Stimulated activated CD4-positive, alpha-beta T cell treated with anti-CD3 and anti-CD28 coated beads, Interleukin-12 subunit alpha, Interleukin-12 subunit beta, amount 100 ng/mL, for 24 hours (primary cell): ENCODE measurements at places on chromosomes 5 and 9.
A peak's percentile ranks its signal among the peaks of the same experiment; 100 is the strongest.

DNA sequence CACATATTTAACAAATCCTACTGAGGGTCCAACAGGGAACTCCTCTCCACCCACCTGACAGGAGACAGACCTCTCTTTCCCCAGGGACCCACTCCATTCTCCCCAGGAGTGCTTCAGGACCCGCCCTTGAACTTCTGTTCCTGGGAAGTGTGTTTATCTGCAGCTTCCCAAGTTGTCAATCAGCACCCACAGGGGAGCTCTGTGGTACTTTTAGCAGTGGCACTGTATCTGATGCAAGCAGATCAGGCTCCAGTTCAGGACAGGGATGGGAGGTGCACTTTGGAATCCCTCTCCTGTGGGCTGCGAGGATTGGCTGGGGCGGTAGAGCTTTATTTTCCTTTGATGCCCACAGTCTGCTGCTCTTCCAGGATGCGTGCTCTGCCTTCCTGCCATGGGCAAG, 8.7 kb downstream of the GALNT10 start:
- no peak for DNase-seq

- no peak for DNase-seq
Measured at GRCh38 chr5:109146591-109146990, 263.2 kb downstream of the PJA2 start.

DNA sequence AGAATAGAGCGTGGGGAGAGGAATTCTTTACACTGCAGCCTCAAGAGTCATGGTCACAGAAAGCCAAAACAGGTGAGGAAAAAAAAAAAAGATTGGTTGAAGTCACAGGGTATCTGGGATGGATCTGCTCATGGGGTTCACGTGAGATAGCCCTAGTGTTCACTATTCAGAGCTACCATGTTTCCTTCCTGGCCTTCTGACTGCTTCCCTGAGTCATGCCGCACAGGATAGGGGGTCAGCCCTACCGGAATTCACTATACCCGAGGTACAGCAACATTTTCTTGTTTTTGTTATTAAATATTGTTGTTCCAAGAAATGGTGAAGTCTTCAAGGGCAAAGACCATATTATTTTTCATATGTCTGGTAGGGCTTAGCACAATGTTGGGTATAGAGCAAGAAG, 21.5 kb upstream of the MAN2A1 start:
- DNase-seq = no peak

DNA sequence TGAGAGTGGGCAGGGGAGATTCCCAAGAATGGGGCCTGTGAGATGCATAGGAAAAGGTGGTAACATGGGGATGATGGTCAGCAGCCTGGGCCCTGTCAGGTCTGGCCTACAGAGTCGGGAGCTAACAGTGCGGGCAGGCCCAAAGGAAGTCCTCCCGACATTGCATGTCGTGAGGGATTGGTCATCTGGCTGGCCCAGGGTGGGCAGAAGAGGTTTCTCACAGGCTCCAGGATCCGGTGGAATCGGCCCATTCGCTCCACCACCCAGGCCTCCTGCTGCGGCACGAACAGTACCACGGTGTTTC, 514 bp downstream of the STOML2 start:
- DNase-seq = no peak

DNA sequence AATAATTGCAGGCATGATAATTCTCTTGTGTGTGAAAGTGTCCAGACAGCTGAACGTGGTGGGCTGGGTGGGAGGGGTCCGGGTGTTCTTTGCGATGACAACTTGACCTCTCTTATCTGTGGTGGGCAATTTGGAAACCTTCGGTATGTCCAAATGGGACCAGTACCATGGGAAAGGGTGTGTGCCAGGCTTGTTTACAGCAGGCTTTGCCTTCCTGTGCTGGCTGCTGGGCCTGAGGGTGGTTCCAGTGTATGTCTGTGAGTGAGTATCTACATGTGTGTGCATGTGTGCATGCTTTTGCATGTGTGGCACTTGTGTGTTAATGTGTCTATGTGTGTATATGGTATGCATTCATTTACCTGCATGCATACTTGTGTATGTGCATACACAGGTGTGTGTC, 166.4 kb downstream of the GADD45G start:
- DNase-seq = no peak

DNA sequence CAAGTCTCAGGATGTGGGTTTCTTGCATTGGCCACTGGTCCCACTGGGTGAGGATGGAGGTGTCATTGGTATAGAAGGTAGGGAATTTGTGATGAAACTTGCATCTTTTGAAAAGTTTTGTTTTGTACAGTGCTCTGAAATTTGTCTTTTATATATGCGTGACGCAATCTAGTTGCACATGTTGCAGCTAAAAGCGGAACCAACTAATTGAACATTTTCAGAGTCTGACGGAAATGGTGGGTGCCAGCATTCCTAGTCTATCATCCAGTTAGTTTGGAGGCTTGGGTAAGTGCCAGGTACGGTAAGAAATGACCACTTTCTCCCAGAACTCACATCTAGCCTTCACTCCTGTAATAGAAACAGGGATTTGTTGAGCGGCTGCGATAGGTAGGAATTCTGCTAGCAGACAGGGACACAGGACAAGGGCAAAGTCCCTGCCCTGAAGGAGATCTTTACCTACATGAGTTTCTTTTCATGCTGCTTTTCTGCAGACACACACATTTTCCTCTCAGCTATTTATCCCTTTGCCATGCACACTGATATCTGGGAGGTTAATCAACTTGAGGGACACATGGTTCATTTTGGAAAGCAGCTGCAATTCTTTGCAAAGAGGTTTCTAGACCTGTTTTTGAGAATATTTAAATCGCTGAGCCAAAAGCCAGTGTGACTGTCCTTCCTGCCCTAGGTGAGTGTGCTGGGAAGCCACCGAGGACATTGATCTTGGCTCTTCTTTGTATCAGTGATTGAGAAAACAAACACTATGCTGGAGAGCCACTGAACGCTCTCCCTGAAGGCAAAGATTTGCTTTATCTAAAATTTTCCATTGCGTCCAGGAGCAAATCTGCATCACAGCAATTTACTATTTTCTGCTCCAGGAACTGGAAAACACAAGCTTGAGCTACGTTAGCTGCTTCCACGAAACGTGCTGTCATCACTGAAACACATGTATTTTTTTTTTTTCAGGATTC, 89.7 kb downstream of the DAP start:
- no peak for DNase-seq

- no peak for DNase-seq
Measured at GRCh38 chr9:32387256-32387655, 2.8 kb downstream of the ACO1 start.

DNA sequence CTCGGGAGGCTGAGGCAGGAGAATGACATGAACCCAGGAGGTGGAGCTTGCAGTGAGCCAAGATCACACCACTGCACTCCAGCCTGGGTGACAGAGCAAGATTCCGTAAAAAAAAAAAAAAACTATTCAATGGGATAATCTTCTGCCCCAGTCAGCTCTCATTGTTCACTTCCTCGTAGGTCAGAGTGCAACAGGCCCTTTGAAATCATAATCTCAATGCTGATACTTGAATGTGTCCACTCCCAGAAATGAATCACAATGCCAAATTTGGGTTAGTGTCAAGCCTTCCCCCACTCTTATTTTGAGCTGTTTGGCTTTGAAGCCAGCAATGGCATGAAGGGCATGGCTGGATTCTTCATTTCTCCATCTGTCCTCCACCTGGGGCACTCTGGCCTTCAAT, 610.3 kb upstream of the KLF4 start:
- no peak for DNase-seq

DNA sequence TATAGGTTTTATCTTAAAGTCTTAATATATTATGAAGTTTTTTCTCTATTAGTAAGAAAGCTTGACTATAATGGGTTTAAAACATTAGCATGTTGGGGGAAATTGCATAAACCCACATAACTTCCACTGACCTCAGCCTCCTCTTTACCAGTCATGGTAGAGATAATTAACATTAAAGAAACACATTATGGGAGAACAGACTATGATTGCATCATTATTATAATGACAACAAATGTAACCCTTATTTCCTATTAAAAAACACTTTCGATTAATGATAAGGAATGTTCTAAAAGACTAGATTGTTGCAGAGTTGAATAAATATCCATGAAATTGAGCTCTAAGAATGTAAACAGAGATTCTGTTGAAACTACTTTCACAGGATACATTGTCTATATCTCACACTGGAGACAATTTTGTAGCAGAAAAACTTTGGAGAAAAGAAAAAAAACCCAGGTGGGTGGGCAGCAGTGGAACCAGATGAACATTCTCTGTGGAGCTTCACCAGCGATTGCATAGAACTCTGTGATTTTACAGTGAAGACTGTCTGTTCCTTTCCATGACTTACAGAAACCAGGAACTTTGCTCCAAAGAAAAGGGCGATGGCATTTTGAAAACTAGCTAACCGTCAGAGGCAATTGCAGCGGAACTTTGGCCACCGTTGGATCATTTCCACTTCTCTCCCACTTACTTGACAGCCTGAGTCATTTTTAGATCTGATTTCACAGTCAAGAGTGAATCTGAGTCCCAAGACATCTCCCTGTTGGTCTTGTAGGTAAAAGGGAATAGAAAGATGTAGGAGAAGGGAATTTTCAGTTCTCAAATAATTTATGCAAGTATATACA, 21.0 kb upstream of the ERAP2 start:
- DNase-seq = no peak

- no peak for DNase-seq
Measured at GRCh38 chr9:94014066-94014654, 59.0 kb upstream of the BARX1 start.

- peak; percentile 84 for DNase-seq
Measured at GRCh38 chr5:140107312-140108092, 6.4 kb upstream of the PURA start.

- DNase-seq = no peak
Measured at GRCh38 chr5:17713301-17713700, 79.0 kb downstream of the TAF11L14 start.

DNA sequence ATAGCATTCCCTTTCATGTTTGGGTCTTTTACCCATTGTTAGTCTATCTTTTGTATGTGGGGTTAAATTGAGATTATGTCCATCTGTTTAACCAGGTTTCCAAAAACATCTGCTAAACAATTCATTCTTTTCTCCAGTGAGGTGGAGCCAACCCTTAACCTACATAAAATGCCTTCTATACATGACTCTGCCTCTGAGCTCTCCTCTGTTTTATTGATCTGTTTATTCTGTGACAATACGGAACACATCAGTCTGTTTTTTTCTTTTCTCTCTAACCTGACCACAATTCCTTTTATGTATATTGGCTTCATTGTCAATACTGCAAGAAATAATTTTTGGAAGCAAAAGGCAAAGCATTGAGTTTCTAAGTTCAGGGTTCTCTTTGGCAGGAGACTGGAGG, 9.9 kb upstream of the ARL15 start:
- no peak for DNase-seq

GRCh38 chr9:37353791-37354190, 68.7 kb upstream of the GRHPR start:
- no peak for DNase-seq

GRCh38 chr9:131667576-131667975, 72.3 kb downstream of the RAPGEF1 start:
- peak; percentile 36 for DNase-seq

DNA sequence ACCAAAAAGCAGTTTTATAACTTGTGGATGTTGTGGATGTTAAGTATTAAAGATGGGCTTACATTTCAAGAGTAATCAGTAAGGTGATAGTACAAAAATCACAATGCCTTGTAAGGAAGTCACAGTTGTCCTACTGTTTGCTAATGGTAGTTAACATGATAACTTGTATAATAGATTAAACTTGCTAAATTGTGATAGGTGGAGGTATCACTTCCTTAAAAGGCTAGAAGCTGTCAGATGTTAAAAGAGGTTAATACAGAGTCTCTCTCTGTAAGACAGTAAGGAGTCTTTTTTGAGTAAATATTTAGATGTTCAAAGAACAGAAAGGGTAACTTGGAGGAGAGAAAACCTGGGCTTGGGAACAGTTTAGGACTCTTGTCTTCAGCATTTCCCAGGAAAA, 14.2 kb upstream of the MACIR start:
- DNase-seq = no peak

- DNase-seq = no peak
Measured at GRCh38 chr5:68519143-68519542, 303.6 kb downstream of the PIK3R1 start.

- no peak for DNase-seq
Measured at GRCh38 chr9:5582835-5583195, 46.1 kb upstream of the RIC1 start.

DNA sequence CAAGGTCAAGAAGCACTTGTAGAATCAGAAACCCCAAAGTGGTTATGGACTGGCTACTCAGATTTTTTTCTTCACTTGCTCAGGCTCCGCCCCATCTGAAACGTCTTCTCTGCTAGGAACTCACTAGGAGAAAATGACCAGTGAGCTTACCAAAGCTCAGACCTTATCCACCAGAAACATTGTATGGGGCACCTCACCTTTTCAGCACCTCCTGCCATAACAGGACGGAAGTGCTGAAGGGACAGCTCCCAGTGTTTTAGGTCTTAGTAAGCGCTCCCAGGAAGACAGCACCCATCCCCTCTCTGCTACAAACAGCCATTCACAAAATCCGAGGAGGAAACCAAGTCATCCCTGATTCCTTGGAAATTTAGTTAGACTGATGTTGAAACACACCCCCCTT, 1.2 kb upstream of the GABRA1 start:
- no peak for DNase-seq

GRCh38 chr5:82158755-82159413, 119.3 kb downstream of the RPS23 start:
- no peak for DNase-seq

GRCh38 chr5:100757618-100758017, 145.5 kb downstream of the ST8SIA4 start:
- DNase-seq = no peak

DNA sequence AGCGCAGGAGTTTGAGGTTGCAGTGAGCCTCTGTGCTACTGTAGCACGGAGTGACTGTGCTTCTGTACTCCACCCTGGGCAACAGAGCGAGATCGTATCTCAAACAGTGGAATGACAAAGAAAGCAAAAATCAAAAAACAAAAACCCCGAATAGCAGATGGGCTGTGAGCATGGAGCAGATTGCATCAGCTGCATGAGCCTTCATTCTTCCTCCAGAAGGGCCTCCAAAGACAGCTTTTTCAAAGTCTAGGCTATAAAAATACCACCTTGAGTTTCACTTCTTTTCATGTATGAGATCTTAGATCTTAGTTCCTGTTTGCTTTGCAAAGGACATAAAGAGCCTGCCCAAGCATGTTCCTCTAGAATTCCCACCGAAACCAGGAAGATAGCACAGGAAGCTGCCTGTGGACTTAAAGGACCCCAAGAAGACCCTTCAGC, 15.0 kb upstream of the HSPB3 start:
- DNase-seq = no peak

GRCh38 chr5:2914981-2915484, 163.6 kb upstream of the IRX2 start:
- no peak for DNase-seq
